ENCODE measurements at places on chromosomes 16 and 17.

- no peak for DNase-seq
Measured at GRCh38 chr17:28372203-28372944, 880 bp downstream of the SARM1 start.

DNA sequence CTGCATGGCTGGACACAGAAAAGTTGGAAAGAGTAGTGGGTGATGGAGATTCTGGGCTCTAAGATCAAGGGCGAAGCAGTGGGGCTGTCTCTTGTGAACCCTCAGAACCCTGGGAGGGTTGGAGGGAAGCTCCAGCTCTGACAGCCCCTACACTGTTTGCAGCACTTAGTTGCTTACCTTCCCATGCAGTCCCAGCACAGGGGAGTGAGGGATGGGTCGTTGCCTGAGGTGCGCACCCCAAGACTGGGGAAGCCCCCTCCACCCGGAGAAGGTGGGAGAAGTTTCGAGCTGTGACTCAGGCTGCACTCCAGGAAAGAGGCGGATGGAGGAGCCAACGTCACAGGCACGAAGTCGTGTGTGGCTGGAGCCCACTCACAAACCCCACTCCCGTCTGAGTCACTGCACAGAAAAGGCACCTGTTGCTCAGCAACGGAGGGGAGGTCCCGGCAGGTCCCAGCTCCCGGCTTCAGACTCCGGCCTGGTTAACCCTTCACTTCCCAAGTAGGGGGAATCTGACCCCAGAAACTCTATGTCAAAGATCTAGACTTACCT lies 60.1 kb downstream of the AIPL1 start:
- peak; percentile 20 for DNase-seq

DNA sequence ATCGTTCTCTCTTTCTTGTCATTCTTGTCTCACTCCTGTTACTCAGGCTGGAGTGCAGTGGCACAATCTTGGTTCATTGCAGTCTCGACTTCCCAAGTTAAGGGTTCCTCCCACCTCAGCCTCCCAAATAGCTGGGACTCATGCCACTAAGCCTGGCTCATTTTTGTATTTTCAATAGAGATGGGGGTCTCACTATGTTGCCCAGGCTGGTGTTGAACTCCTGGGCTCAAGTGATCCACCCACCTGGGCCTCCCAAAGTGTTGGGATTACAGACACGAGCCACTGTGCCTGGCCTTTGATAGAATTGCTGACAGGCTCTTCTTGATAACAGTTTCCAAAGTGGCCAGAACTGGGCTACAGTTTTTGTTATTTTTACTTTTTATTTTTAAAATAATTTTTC lies 32.3 kb downstream of the TPPP3 start:
- no peak for DNase-seq

DNA sequence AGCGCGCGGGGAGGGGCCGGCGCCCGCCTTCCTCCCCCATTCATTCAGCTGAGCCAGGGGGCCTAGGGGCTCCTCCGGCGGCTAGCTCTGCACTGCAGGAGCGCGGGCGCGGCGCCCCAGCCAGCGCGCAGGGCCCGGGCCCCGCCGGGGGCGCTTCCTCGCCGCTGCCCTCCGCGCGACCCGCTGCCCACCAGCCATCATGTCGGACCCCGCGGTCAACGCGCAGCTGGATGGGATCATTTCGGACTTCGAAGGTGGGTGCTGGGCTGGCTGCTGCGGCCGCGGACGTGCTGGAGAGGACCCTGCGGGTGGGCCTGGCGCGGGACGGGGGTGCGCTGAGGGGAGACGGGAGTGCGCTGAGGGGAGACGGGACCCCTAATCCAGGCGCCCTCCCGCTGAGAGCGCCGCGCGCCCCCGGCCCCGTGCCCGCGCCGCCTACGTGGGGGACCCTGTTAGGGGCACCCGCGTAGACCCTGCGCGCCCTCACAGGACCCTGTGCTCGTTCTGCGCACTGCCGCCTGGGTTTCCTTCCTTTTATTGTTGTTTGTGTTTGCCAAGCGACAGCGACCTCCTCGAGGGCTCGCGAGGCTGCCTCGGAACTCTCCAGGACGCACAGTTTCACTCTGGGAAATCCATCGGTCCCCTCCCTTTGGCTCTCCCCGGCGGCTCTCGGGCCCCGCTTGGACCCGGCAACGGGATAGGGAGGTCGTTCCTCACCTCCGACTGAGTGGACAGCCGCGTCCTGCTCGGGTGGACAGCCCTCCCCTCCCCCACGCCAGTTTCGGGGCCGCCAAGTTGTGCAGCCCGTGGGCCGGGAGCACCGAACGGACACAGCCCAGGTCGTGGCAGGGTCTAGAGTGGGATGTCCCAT lies 232.8 kb downstream of the SEC14L1 start:
- no peak for DNase-seq

DNA sequence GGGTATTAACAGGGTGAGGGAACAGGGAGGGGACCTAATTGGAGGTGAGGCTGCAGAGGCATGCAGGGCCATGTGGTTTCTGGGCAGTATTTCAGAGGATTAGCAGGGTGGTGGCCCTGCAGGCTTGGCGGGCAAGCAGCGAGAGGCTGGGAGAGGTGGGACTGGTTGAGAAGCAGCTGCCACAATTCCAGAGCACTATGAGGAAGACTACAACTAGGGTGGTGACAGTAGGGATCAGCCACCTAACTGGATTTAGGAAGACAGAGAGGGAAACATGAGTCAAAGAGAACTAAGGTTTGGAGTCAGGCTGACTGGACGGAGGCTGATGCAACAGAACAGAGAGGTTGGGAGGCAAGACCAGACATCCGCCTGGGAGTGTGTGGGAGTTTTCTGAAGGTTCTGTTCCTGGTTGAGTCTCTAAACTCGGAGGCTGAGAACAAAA lies 12.3 kb downstream of the ALOXE3 start:
- DNase-seq = no peak

All from fibroblast of skin of left quadriceps (primary cell).